ENCODE measurements at places on chromosomes 6 and 20. TPM values are rescaled to one million over a fixed set of nuclear protein-coding genes. Genes with fewer than 3 reads are reported as not detected.

- DNase-seq, result no peak
Observed at GRCh38 chr6:25655723-25656122, 3.7 kb downstream of the SCGN start.

GRCh38 chr6:25640891-25641290 is 11.1 kb upstream of the SCGN start:
- no peak for DNase-seq

GRCh38 chr6:101517632-101518031 is 124.1 kb downstream of the GRIK2 start:
- DNase-seq, result no peak

The ACSS1 gene
- total RNA-seq, result 37.5 TPM

- no peak for DNase-seq
Observed at GRCh38 chr6:157265186-157265585, 58.1 kb downstream of the TMEM242 start.

The RPS21 gene
- 748 TPM for total RNA-seq

DNA sequence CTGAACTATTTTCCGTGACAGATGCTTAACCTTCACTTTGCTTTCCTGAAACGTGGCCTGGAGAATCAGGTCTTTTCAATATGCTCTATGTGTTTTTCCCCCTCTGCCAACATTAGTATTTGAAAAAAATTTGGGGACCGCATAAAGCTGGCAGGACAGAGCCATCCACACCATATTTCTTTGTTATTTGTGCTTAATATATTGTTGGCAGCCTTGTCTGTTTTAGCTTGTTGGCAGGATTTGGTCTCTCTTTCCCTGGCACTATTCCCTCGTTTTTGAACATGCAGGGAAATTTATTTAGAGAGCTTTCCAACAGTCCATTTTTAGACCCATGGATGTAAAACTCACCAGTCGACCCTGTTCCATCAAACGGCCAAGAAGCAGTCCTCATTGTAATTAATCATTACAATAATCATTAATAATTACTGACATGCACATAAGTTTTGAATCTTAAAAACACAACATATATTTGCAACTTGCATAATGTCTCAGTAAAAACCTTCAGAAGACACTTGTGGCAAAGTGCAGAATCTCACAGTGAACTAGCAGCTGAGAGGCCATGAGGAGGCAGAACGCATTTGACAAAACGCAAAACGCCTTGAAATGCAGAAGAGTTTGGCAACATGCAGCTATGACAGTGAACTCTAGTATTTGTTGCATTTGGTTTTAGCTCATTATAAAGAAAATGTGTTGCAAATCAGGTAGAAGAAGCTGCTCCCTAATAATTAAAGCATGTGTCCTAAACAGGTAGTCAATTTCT is 514.2 kb downstream of the C6orf118 start:
- DNase-seq, result no peak

GRCh38 chr6:15368186-15368585 is 122.3 kb downstream of the JARID2 start:
- no peak for DNase-seq

GRCh38 chr6:14726816-14727493 is 518.9 kb upstream of the JARID2 start:
- no peak for DNase-seq

The IPCEF1 gene
- 3.2 TPM for total RNA-seq

- no peak for DNase-seq
Observed at GRCh38 chr6:34073540-34073939, 72.3 kb downstream of the GRM4 start.

DNA sequence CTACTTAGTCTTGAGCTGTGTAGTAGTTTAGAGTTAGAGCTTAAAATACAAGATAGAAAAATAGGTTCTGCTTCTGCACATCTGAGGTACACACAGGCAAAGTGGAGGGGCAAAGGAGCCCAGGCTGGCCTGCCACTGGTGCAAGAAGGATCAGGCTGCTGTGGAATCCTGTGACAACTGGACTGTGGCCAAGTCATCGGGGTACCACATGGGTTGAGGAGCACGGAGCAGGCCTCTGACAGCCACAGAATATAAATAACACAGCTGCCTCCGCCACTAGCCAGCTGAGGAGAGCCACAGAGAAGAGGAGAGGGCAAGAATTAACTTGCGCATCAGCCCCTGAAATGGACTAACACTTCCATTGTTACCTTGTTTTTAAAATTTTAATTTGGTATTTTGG is 206.0 kb upstream of the MARCKS start:
- peak; percentile 20 for DNase-seq

The FITM2 gene
- 6.0 TPM for total RNA-seq

DNA sequence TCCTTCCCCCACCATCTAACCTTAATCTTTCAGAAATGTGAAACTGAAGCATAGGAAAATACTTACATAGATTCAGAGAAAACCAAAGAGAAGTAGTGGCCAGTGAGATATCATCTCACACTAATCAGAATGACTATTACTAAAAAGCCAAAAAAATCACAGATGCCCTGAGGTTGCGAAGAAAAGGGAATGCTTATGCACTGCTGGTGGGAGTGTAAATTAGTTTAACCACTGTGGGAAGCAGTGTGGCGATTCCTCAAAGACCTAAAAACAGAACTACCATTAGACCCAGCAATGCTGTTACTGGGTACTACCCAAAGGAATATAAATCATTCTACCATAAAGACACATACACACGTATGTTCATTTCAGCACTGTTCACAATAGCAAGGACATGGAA is 9.2 kb upstream of the PREX1 start:
- no peak for DNase-seq

DNA sequence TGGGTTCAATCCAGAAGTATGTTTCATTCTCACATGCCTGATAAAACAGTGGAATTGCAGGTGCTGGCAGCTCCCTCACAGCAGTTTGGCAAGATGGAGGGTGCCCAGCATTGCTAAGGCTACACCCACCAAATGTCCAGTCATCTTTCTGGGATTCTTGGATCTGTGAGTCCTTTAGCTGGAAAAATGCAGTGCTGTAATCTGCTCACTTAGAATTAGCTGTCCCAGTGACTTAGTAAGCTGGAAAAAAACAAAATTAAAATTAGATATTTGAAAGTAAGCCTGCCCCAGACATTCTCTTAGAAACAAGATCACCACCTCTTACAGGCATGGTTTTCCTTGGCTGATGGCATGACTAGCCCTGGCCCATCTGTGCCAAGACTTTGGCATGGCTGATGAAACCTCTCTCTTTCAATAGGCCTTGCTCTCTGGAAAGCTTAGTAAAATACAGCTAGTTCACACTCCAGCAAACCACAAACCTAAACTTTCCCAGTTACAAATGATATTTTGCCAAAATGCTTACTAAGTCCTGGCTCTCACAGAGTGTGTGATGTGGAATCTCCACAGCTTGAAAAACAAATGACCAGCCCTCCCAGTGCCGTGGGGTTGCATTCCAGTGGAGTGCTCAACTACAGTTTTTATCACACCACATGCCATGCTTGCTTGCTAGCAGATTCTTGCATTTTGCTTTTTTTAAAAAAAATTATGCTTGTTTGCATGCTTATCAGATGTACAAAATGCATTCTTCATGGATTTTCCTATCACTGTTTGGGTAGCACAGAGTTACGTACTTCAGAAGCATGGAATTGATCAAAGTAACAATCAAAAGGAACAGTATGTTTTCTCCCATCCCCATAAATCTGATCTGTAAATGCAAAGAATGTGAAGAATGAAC is 261.5 kb downstream of the EYA4 start:
- no peak for DNase-seq

The SMLR1 gene
- 0.12 TPM for total RNA-seq

DNA sequence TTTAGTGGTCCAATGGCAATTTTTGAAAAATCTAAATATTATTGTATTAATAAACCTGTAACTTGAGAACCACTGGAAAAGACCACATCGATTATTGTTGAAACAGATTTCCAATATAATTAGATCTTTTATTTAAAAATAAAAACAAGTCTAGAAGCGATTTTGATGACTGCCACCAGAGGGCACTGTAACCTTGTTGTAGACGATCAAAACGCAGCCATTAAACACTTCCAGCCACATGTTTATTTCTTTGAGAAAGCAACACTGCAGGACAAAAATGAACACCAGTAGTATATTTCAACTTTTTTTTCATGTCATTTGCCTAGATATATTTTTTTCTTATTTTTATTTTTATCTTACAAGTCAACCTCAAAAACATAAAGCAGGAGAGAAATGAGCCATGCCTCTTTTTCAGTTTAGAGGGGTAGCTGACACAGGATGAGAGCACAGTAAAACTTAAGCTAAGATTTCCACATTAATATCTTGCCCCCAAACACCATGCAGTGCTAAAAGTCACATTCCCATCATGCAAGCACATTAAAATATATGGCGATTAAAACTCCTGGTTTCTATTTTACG is 115.4 kb downstream of the OPRM1 start:
- peak; percentile 50 for DNase-seq

DNA sequence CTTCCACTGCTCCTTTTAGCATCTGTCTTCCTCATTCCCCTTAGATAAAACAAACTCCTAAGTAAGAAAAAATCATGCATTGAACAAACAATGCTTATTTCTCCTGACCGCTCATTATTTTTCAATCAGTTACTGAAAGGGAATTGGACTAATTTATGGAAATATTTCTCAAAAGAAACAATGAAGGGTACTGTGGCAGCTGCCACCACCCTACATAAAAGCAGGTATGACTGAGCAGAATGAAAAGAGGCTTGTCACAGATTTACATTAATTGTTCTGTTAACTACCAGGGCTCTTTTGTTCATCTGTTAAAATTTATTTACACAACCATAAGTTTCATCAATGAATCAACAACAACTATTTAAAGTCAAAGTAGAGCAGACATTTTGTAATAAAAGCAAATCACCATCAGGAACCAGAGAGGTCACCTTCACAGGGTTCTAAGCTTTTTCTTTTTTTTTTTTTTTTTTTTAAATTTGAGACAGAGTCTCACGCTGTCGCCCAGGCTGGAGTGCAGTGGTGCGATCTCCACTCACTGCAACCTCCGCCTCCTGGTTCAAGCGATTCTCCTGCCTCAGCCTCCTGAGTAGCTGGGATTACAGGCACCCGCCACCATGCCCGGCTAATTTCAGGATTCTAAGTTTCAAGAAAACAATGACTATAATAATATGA is 204.0 kb downstream of the PTPRK start:
- no peak for DNase-seq

The PKHD1 gene
- 33.0 TPM for total RNA-seq

DNA sequence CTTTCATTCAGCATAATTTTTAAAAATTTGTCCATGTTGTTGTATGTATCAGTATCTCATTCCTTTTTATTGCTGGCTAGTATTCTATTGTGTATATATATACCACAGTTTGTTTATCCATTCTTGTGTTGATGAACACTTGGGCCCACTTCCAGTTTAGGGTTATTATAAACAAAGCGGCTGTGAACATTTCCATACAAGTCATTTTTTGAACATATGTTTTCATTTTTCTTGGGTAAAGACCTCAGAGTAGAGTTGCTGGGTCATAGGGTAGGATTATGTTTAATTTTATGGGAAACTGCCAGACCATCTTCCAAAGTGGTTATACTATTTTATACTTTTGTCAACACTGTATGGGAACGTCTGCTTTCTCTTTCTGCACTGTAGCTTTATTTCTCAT is 55.3 kb downstream of the RBM24 start:
- no peak for DNase-seq

GRCh38 chr6:50249493-50249892 is 199.8 kb upstream of the DEFB112 start:
- no peak for DNase-seq

The CYP39A1 gene
- total RNA-seq, result 1.3 TPM

DNA sequence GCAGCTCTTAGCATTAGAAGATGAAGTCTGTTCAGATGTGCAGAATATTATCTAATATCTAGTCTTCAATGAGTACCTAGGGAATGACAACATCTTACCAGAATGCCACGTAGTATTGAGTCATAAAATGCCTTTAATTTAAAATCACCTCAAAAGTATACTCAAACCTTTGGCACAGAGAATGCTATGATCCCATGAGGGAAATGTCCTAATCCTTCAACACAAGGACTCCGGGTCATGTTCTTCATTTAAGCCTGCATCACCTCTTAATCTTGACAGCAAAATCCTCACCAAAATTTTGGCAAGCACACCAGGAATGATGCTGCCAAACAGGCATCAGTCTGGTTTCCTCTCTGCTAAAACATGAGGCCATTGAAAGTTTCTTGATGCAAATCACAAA is 23.6 kb upstream of the MARCKS start:
- no peak for DNase-seq

- no peak for DNase-seq
Observed at GRCh38 chr6:88982720-88983119, 19.3 kb upstream of the RNGTT start.

- DNase-seq, result no peak
Observed at GRCh38 chr20:2624190-2624589, 28.2 kb upstream of the NOP56 start.

The KIFC1 gene
- total RNA-seq, result 0.95 TPM

The C20orf96 gene
- total RNA-seq, result 3.1 TPM

DNA sequence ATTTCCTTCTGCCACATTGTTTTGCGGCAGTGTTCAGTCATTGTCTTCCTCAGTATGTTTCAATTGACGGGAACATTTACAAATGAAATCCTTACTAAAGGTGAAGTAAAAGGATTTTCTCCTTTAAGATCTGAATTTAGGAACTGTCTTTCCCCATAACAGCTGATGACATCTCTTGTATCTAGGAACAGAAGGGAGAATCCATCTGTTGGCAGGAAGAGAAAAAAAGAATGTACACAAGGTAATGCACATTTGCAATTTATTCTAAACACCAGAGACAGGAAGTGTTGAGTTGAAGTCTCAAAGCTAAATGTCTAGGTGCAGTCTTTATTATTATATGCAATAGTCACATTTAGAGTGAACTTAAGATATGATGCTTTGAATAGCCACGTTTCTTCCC is 334.5 kb downstream of the HDGFL1 start:
- DNase-seq, result no peak

- no peak for DNase-seq
Observed at GRCh38 chr20:13349235-13349604, 128.1 kb downstream of the ISM1 start.
